Ecto neural progenitor cell (in vitro differentiated cells): ENCODE measurements at places on chromosomes 13 and 19.

DNA sequence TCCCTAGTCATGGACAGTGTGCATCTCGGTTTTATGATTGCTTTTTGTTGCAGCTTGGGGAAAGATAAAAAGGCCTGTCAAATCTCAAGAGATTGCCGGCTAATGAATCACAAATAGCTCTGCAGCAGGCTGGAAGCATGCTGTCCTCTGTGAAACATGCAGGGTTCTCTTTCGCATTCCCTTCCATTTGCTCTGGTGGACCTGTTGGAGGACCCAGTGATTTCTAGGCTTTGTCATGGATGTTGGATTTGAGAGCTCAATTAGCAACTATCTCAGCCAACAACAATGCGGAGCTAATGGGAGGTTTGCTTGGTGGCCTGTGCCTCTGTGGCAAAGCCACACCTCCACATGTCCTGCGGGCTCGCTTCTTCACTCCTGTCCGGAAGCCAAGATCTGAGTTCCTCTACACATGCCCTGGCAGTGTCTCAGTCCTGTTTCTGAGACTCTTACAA, 418.1 kb upstream of the ARGLU1 start:
- no peak for DNase-seq

- no peak for DNase-seq
Measured at GRCh38 chr19:40907968-40908735, 26.1 kb upstream of the CYP2A7 start.

GRCh38 chr19:18484992-18485391, 36.9 kb downstream of the ELL start:
- no peak for DNase-seq

GRCh38 chr19:3359015-3359918, 7.1 kb upstream of the NFIC start:
- no peak for DNase-seq
